Ascending aorta (tissue), 2 donors: ENCODE measurements at places on chromosomes 3 and 15. TPM values are rescaled to one million over a fixed set of nuclear protein-coding genes. Genes with fewer than 3 reads are reported as not detected.

GRM7 gene
- 4.8 TPM for total RNA-seq

NCEH1 gene
- 19.1 TPM for total RNA-seq

RTP4 gene
- not detected for total RNA-seq

- no peak overlapping the region for H3K27ac ChIP-seq
- H3K27me3 ChIP-seq, result no peaks in the 10 kb centered on the region
- H3K4me3 ChIP-seq, result no peak overlapping the region
- H3K36me3 ChIP-seq, result peaks cover 16% of the 10 kb centered on the region
- DNase-seq, result no peak
These were observed 372.1 kb downstream of the LPP start for GRCh38 chr3:188526057-188526456.

DNA sequence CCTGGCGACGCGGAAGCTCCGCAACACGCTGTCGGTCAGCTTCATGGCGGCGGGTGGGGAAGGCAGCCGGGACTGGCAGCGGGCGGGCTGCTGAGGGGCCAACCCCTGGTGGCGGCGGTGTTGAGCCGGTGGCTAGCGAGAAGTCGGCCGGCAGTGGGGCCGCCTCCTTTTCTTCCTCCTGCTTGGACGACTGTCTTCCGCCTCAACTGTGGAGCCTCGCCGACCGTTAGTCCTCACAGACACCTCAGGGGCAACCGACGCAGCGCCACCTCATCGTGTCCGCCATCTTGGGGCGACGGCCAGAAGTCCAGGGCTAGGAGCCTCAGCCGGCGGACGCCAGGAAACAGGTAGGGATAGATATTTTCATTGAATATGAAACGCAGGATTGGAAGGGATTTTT, 875.1 kb downstream of the NSUN3 start:
- H3K36me3 ChIP-seq, result no peaks in the 10 kb centered on the region
- H3K4me3 ChIP-seq, result no peak overlapping the region
- no peak overlapping the region for H3K27ac ChIP-seq
- H3K27me3 ChIP-seq, result no peaks in the 10 kb centered on the region
- no peak for DNase-seq
